CD4-positive, alpha-beta T cell treated with Interleukin-6 at 100 ng/mL for 8 hours (primary cell): ENCODE measurements at places on chromosomes 7 and 10.

- DNase-seq, result no peak
Observed at GRCh38 chr10:19652750-19653149, 163.5 kb upstream of the PLXDC2 start.

DNA sequence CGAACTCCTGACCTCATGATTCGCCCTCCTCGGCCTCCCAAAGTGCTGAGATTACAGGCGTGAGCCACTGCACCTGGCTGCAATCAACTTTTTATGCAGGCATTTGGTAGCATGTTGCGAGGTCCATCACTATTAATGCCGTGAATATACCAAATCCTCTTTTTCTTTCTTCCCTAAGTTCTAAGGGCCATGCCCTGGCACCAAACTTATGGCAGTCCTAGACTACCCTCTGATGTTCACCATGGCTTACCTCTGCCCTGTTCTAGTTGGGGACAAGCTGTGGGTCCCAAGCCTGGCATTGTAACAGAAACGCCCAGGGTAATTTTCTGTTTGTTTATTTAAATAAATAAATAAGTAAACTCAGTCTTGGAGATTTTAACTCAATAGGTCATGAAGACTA, 13.3 kb downstream of the PRSS2 start:
- DNase-seq, result no peak

DNA sequence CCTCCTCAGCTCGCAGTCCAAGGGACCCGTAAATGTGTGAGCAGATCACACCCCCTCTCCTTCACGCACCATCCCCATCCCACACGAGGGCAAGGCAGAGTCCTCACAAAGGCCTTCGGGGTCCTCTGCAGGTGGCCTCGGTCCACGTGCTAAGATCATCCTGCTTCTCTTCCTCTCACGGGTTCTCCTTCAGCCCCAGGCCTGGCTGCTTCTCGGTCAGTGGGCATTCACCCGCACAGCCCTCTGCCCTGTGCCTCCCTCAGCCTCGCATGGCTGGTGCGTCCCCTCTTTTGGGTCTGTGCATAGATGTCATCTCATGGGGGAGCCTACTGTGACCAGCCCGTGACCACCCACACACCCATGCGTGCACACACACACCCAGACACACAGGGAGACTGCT, 17.3 kb upstream of the FOXL3 start:
- no peak for DNase-seq

- DNase-seq, result no peak
Observed at GRCh38 chr10:24127516-24127915, 81.4 kb upstream of the KIAA1217 start.

- DNase-seq, result no peak
Observed at GRCh38 chr10:49287689-49288340, 11.2 kb upstream of the C10orf71 start.

- no peak for DNase-seq
Observed at GRCh38 chr7:151570366-151570915, 50.7 kb upstream of the RHEB start.

DNA sequence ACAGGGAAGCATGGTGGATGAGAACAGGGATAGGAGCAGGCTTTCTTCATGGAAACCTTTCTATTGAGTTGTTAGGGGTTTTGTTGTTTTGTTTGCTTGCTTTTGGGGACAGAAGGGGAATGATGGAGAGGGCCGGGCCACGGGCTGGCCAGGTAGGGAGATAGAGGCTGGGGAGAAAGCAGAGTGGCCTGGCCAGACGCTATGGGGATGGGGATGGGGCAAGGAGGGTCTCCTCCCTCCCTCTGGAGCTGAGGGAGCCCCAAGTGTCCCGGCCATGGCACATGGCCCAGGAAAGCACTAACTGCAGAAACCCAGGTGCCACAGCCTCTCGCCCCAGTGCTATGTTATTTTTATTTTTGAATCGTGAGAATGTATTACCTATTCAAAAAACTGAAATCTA, 10.0 kb downstream of the AOC1 start:
- no peak for DNase-seq

DNA sequence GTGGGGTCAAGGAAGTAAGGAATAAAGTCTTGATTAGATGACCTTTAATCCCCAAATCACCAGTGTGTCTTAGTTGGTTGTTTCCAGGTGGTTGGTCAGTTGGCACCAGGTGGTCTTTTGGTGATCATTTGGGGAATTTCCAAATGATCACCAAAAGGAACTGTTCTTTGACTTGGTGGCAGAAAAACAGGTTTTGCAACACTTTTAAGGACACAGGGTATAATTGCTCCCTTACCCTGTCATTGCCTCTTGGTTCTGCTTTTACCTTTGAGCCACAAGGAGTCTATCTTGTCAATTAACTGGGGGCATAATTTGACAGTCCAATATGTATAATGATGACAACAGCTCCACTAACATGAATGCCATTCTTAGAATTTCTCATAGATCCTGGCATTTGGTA, 104.2 kb downstream of the ADK start:
- DNase-seq, result no peak

DNA sequence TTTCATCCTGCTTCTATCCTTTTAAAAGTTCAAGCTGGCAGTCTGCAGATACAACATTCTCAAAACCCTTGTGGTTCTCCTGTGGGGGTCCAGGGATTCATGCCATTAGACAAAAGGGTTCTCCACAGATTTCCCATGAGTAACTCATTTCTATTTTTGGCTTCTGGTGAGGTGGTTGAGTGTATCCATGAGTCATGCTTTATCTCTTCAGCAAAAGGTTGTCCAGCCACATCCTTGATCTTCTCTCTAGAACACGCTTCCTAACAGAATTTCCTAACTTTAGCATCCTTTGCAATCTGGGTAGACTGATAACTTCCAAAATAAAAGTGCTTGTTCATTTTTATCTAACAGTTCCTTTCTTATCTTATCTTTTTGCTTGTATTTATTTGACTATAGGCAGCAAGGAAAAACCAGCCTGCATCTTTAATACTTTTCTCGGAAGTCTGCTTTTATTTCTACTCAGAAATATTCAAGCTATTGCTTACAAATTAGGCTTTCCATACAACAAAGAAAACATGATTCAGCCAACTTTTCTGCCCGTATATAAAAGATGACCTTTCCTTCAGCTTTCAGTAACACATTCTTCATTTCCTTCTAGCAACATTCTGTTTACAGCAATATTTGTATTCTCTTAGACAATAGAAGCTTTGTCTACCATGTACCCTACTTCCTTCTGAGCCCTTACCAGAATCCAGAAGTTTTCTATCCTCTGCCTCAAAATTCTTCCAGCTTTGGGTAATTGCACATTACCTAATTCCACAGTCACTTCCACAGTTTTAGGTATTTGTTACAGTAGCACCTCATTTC, 79.3 kb upstream of the IL6 start:
- no peak for DNase-seq

DNA sequence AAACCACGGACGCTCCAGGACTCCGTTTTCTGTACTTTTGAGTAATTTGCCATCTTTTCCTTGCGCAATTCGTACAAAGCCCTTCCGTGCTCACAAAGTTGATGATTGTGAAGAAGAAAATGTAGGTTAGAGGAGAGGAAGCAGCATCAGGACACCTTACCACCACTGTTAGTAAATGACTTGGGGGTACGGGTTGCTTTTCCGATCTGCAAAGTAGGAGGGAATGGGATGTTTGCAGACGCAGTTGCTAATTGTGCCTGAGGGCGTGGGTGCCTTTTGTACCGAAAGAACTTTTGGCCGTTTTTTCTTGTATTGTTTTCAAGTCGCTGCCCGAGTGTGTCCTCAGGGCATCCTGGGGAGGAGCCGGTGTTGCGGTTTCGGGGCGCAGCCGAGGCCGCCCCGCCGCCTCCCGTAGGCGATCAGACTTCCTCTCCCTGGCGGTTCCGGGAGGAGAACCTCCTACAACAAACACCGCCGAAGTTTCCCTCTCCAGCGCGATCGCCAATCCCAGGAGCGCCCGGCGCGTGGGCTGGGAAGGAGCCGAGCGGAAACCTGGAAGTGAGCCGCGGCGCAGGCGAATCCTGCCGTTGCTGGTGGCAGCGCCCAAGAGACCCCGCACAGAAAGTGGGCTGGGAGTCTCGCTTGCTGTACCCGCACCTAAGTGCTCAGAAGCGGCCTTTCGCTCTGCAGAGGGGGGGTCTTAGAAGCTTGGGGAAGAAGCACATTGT, 1.0 kb downstream of the PRR15 start:
- no peak for DNase-seq

DNA sequence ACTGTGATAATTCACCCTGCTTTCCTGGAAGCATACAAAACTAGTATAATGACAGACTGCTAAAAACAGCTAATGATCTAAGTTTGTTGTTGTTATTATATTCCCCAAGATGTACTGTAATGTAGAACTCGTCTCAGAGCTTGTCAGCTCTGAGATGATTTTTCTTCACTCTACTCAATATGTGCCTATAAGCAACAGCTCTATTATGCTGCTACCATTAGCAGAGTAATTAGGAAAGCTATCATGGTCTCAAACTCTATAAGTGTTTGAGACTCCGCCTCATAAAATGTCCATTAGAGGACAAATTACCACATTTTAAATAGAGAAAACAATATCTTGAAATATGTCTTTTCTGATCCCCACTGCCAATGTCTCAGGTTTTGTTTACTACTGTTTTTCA, 476.5 kb upstream of the PCDH15 start:
- DNase-seq, result no peak

DNA sequence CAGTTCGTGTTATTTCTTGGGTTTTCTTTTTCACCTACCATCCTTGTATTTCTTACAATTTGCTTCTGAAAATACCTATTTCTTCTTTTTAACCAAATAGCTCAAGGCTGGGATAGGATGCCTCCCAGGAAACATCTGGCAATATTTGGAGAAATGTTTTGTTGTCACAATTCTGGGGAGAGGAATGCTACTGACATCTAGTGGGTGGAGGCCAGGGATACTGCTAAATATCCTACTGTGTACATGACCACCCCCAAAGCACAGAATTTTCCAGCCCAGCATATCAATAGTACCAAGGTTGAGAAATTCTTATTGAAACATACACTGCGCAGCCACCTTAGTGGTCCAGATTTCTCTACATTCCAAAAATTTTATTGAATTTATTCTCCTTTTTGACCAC, 55.5 kb downstream of the CNTNAP2 start:
- DNase-seq, result no peak

DNA sequence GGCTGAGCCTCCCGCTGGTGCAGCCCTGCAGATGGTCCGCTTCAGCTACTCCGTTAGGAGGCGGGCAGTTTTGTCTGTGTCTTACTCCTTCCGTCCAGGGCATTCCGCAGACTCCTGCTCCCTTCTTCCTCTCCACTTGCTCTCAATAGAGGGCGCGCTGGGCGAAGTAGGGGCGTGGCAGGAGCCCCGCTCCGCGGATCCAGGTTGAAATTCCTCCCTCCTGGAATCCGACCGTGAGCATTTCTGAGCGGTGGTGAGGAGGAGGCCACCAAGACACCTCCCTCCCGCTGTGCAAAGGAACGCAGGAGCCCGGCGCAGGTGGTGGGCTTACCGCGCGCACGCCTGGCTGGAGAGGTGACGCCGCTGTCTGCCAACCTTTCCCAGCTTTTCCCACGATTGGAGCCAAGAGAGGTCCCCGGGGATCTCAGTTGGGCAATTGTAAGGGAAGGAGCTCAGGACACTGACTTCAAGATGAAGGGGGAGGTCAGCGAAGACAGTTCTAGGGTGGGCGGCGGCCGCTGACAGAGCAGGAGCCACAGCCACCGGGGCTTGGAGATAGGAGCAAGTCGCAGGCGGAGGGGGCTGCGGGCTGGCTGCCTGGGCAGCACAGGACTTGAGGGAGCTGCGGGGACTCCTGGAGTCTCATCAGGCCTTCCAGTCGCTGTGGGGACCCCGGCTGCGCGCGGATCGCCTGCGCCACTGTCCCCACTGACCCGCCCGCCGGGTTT, 1011.3 kb downstream of the XPNPEP1 start:
- no peak for DNase-seq

DNA sequence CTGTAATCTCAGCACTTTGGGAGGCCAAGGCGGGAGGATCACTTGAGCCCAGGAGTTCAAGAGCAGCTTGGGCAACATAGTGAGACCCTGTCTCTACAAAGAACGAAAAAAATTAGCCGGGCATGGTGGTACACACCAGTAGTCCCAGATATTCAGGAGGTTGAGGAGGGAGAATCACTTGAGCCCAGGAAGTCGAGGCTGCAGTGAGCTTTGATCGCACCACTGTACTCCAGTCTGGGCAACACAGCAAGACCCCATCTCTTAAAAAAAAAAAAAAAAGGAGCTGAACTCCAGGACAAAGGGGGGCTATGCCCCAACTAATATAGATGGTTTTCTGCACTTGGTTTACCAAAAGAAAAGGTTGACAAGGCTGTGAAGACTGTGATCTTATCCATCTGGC, 101.2 kb upstream of the ANLN start:
- DNase-seq, result no peak

- no peak for DNase-seq
Observed at GRCh38 chr7:77910124-77910523, 111.6 kb downstream of the PHTF2 start.

DNA sequence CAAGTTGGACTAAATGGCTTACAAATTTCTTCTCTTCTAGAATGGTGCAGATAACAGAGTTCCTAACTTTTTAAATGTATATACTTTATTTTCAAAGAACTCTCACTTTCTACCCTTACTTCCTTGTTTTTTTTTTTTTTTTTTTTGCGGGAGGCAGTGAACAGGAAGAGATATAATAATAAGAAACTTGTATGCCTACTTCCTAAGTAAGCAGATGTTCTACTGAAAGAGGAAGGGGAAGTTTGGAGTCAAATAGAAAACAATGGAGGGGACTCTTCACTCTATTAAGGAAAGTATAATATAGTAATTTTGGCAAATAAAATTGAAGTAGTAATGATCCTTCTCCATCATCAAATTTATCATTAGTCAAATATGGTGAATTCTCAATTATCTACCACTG, 754.0 kb downstream of the KCNMA1 start:
- DNase-seq, result no peak

GRCh38 chr7:138449580-138449979, 10.5 kb upstream of the TRIM24 start:
- DNase-seq, result peak; percentile 14

DNA sequence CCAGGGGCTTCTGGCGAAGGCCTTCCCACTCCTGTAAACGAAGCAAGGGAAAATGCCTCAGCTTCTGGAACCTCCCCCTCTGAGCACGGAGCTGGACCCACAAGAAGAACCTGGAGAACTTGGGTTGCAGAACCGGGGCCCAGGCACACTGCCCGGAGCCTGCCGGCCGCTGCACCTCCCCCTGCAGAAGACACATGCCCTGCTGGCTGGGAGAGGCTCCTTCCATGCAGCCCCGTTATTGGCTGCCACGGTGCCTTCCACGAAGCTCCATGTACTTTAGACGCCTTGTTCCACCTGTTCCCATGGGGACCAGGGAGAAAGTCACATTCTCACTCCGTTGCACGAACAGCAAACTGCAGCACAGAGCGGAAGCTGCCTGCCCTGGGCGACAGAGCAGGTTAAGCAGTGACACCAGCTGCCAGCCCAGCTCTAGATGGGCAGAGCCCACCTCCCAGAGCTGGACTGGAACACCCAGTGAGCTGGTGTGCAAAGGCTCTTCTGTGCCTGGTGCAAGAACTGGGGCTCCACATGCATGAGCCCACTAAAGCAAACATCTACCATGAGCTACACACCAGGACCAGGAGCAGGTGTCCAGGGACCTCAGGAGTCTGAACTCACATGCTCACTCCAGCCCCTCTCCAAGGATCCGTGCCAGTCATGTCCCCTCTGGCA, 70.1 kb downstream of the TNS3 start:
- DNase-seq, result no peak
